ENCODE measurements at places on chromosomes 7 and 10.

GRCh38 chr10:31975157-31975765, 46.6 kb upstream of the ARHGAP12 start:
- no peak for DNase-seq

DNA sequence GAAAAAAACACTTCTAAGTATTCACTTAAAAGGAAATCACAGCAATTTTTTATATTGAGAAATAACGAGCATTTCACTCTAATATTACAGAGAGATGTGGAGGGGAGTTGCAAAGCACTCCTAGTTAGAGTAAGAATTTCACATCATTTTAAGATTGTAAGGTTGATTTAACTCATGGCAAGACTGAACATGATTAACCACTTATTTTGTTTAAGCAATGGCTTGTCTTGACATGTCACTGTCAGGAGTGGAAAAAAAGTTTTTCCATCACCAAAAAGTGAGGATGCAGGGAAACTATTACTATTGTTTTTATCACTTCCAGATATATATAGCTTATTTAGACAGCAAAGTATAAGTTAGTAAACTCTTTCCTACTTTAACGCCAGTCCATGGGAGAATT, 27.1 kb downstream of the CD36 start:
- no peak for DNase-seq

DNA sequence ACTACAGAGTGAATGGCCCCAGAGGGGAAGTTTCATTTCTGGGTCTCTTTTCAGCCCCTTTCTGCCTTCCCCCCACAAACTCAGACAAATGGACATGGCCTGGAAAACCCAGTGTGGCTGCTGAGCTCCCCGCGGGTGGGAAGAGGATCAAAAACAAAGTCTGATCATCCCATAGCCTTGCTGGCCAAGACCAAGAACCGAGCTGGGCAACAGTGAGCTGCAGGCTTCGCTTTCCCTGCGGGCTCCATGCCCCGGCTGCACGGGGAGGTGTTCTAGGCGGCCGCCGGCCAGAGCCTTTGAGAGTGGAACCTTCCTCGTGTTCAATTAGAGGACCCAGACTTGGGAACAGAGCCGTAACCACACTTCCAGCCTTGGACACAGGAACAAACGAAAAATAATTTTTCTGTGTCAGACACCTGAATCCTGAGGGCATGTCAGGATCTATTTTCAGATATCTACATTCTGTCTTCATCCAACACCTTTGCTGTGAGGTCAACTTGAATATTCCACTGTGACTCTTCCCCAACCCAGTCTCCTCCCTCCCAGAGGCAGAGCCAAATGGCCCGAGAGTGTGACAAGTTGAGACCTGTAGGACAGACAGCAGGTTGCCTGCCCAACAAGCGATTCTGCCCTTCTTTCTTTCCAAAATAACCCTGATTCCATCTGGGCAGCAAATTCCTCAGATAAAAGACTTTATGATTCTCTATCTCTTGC, 26.0 kb downstream of the WDR86 start:
- DNase-seq = no peak

DNA sequence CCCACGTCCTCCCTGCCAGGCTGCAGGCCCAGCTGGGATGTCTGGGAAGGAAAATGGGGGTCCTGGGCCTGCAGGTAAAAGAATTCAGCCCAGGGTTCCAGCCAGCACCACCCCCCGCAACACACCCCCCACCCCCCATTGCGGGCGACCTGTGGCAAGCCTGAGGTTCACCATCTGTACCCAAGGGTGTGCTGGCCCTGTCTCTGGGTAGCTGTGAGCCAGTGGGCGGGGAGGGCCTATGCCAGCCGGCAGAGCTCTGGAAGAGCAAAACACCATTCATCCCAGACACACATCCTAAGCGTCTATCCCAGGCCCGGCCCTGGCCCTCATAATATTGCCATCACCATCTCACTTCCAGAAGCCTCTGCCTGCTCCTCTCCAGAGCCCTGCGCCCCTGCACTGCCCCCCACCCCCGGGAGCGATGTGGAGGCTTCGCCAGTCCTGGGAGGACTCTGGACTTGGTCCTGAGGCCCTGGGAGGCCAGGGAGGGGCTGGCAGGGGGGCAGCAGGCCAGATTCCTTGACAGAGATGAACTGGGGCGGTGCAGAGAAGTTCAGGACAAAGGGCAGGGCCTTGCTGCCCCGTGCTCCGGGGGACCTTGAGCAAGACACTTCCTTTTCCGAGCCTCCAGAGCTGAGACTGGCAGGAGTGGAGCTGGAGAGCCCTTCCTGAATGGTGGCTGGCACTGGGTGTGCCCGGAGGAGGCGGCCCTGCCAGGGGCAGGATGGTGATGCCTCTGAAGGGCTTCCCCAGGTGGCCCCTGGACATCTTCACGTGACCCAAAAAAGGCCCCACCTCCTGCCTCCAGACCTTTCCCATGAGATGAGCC, 8.7 kb upstream of the TTYH3 start:
- no peak for DNase-seq

DNA sequence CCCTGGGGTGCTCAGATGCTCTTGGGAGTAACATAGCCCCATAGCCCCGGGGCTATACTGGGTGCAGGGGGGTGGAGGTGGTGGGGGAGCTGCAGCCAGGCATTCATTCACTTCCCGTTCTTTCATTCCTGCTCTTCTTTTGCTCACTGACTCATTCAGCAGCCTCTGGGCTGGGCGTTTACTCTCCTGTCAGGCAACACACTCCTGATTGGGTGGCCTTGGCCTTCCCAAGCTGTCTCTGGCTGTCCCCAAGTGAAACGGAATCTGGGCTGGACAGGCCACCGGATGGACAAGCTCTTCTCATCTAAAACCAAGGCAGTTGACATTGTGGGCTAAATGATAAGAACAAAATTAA, 34.6 kb downstream of the CHST3 start:
- no peak for DNase-seq

GRCh38 chr10:132437541-132437950, 40.5 kb downstream of the PWWP2B start:
- no peak for DNase-seq

DNA sequence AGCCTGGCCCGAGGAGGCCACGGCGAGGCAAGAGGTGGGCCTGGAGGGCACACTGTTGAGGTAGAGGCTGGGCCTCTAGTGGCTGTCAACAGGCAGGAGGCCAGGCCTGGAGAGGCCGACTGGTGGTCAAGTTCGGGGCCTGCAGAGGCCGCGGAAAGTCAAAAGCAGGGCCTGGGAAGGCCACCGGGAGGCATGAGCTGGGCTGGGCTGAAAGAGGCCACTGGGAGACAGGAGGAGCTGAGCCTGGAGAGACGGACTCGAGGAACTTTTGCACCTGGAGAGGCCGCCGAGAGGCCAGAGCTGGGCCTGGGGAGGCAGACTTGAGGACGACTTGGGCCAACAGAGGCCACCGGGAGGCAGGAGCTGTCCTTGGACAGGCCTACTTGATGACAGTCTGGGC, 321.2 kb downstream of the ZNF479 start:
- DNase-seq = no peak

DNA sequence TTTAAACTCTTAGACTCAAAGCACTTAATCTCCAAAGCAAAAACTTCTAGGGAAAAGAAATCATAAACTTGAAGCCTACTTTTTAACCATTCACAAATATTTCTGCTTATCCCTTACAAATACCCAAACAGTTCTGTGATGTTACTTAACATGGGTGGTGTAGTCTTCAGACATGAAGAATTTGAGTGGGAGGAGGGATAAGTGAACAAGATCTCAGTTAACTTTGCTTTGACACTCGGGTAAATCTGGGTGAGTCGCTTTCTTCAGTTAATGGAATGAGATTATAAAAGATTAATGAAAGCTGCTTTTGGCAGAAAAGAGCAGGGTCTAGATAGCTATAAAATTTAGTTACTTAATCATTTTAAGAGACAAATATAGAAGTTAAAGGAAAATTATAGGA, 47.5 kb downstream of the RNF133 start:
- DNase-seq = no peak

GRCh38 chr7:69078997-69079769, 519.1 kb upstream of the AUTS2 start:
- no peak for DNase-seq

DNA sequence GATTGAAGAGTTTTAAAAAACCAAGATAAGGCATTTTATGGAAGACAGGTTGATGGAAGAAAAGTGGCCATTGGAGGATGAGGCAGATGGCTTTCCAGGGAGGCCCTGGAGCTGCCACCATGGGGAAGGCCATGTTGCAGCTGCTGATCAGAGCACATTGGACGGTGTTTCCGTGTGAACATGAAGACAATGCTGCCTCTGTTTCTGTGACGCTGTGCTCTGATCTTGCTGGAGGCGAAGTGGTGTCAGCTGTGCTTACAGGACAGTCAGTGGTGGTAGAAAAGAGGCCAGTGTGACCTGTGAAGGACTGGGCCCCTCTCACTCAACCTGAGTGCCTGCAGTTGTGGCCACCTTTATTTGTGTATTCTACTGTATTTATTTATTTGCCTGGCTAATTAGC, 132.9 kb downstream of the FAM204A start:
- no peak for DNase-seq

GRCh38 chr10:15558136-15558535, 161.6 kb downstream of the ITGA8 start:
- no peak for DNase-seq

DNA sequence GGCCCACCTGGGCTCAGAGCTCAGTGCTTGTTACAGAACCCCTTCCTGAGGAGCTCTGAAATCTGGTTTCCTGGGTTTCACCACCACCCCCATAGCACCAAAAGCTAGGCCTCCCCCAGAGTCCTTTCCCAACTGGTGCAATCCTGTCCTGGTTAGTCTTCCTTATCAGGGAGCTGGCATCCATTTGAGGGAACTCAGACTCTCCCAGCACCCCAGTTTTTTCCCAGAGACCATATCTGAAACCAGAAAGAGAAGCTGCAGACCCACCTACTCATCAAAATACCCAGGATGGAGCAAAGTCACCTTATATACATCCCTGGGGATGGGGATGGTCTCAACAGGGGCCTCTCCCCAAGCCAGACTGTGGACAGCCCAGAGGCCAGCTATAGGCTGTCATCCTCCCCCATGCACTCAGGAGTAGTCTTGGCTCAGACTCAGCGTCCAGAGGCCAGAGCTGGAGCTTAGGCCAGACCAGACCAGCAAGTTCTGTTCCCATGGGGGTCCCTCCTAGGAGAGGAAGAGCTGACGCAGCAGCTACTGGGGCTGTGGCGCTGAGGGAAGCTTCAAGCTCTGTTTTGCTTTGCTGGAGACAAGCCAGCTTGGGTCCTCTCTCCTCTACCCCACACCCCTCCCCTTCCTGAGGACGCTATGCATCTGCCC, 3.0 kb downstream of the TBATA start:
- no peak for DNase-seq

GRCh38 chr7:4689668-4690067, 7.6 kb downstream of the FOXK1 start:
- DNase-seq = no peak

DNA sequence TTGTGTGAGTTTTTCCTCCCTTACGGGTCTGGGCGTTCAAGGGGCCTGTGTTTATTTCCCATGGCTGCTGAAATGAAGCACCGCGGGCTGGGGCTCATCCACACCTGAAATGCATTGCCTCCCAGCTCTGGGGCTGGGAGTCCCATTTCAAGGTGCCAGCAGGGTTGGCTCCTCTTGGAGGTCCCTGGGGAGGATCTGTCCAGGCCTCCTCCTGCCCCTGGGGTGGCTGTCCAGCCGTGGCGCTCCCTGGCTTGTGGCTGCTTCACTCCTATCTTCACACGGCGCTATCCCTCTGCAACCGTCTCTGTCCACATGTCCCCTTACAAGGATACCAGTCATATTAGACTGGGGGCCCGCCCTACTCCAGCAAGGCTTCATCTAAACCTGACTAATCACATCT, 41.1 kb upstream of the CNPY1 start:
- no peak for DNase-seq

GRCh38 chr10:113385021-113385999, 167.5 kb upstream of the HABP2 start:
- peak; percentile 40 for DNase-seq

GRCh38 chr10:116105264-116105663, 167.7 kb downstream of the GFRA1 start:
- DNase-seq = no peak
